Stimulated activated CD8-positive, alpha-beta memory T cell treated with anti-CD3 and anti-CD28 coated beads, Interleukin-4, amount 100 ng/mL, for 48 hours (primary cell): ENCODE measurements at places on chromosomes 4 and X.

- DNase-seq = no peak
Observed at GRCh38 chr4:1596393-1596792, 87.7 kb downstream of the FAM53A start.

DNA sequence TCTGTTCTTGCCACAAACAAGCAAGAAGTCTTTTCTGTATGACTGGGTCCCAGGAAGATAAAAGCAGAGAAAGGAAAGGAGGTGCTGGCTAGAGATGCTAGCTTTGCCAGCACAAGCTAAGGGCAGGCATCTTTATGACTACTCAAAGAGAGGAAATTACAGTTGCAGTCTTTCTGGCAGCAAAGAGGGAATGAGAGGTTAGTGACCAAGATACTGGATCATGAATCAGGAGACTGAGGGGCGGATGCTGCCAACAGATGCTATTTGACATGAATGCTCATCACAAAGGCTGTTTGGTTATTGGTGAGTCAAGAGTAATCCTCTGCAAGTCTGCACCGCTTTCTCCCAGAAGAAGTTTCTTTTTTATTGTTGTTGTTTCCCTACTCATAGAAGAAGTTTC, 5.5 kb upstream of the XIAP start:
- DNase-seq = no peak

- peak; percentile 32 for DNase-seq
Observed at GRCh38 chr4:55312489-55313101, 33.4 kb upstream of the SRD5A3 start.

GRCh38 chr4:19806865-19807264, 444.8 kb upstream of the SLIT2 start:
- no peak for DNase-seq

DNA sequence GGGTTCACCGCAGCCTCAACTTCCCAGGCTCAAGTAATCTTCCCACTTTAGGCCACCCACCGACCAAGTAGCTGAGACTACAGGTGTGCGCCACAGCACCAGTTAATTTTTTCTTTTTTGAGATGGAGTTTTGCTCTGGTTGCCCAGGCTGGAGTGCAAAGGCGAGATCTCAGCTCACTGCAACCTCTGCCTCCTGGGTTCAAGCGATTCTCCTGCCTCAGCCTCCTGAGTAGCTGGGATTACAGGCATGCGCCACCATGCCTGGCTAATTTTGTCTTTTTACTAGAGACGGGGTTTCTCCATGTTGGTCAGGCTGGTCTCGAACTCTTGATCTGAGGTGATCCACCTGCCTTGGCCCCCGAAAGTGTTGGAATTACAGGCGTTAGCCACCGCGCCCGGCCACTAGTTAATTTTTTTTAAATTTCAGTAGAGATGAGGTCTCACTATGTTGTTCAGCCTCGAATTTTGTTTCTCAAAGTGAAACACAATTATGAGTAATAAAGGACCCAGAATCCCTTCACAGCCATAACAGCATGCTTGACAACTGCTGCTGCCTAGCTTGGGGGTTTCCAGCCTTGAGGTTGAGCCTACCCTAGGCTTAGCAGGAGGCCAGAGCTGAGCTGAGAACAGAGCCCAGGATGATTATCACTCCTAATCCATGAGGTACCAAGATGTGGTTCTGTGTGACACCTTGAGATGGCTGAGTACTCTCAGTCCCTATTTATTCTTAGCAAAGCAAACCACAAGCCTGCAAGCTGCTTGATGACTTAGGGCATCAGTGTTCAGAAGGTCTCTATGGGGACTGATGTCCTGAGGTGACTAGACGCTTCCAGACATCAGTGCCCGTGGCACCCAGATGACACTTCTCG, 41.6 kb upstream of the NKRF start:
- DNase-seq = peak; percentile 71

- DNase-seq = no peak
Observed at GRCh38 chr4:3221996-3222395, 27.0 kb upstream of the MSANTD1 start.

GRCh38 chrX:138669693-138670092, 41.8 kb downstream of the FGF13 start:
- no peak for DNase-seq

DNA sequence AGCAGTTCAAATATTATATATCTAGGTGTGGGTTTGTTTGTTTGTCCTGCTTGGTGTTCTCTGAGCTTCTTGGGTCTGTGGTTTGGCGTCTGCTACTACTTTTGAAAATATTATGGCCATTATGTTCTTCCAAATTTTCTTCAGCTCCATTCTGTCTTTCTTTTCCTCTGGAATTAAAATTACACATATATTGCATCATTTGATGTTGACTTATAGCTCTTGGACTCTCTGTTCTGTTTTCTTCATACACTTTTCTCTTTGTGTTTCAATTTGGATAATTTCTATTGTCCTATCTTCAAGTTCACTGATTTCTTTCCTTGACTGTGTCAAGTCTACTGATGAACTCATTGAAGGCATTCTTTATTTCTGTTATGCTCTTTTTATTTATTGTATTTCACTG, 65.2 kb upstream of the ZNF81 start:
- no peak for DNase-seq
